ENCODE measurements at places on chromosomes 16 and 17.

GRCh38 chr17:72353502-72353901, 232.7 kb downstream of the SOX9 start:
- no peak for DNase-seq

DNA sequence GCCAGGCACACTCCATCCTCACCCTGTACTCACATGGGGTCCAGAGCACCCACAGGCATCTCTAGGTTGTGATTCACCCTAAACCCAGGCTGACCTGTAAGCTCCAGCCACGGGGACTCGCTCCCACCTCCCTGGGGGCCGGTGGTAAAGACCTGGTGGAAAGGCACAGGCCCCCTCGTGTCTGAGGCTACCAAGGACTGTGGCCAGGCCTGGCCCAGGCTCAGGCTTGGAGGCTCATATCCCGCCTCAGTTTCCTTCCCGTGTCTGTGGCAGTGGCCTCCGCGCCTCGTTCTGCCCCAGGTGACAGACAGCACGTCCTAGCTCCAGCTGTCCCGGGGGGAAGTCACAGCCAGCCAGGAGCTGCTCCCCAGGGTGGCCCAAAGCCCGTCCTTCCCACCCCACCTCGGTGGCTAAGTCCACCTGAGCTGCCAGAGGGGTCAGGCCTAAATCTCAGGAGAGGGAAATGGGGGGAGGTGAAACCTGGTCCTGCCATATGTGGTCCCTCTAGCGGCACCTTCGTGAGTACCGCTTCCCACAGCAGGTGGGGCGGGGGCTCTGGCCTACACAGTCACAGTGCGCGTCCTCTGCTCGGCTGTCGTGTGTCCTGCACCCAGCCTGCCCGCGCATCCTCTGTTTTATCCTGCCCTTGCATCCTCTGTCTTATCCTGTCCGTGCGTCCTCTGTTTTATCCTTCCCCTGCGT, 12.6 kb downstream of the CDH15 start:
- no peak for DNase-seq

DNA sequence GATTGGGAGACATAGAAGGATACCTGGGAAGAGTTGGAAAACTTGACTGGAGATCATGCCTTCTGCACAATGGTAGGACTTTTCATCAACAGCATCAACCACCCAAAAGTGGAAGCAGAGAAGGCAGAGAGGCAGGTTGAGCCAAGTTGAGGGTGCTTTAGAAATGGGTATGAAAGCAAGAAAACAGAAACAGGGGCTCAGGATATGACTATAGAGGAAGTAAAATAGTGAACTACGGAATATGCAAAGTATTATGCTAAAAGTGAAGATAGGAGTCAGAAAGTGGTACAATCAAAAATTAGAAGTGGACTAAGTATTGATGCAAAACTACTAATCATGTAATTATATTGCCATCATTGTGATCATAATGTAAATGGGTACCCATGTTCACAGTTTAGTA, 16.1 kb upstream of the ARHGAP44 start:
- no peak for DNase-seq

- no peak for DNase-seq
Observed at GRCh38 chr16:424623-425081, 797 bp upstream of the RAB11FIP3 start.

- DNase-seq, result no peak
Observed at GRCh38 chr16:66409156-66409555, 17.9 kb upstream of the BEAN1 start.

GRCh38 chr16:26031286-26031685, 339.5 kb downstream of the HS3ST4 start:
- DNase-seq, result no peak

GRCh38 chr17:10268005-10268404, 69.6 kb upstream of the GAS7 start:
- no peak for DNase-seq

GRCh38 chr16:19689342-19689741, 28.7 kb downstream of the KNOP1 start:
- DNase-seq, result no peak

- DNase-seq, result no peak
Observed at GRCh38 chr16:75304521-75305363, 53.3 kb upstream of the BCAR1 start.

GRCh38 chr16:19857593-19858339, 26.9 kb downstream of the GPRC5B start:
- DNase-seq, result peak; percentile 15

- DNase-seq, result no peak
Observed at GRCh38 chr16:66446737-66447136, 19.6 kb downstream of the BEAN1 start.

GRCh38 chr16:68279726-68280558, 15.6 kb downstream of the SLC7A6 start:
- DNase-seq, result no peak

GRCh38 chr17:50630524-50631194, 4.0 kb upstream of the ABCC3 start:
- DNase-seq, result no peak

- no peak for DNase-seq
Observed at GRCh38 chr16:82917886-82918595, 291.3 kb downstream of the CDH13 start.

DNA sequence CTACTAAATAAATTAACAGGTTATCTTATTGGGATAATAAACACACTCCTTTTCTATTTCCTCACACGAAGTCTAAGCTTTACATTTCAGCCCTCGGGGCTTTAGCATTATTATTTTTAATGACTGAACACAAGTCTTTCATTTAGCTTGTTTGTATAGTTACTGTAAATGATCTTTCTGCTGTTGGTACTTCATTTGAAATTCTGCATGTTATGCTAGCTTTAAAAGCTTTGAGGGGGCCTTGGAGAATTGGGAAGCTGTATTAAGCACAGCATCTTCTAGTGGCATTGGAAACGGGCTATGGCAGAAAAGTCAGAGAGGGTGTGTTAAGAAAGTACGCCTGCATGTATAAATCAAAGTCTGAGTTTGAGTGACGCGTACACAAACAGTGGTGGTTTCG, 243.7 kb downstream of the FTO start:
- no peak for DNase-seq

- DNase-seq, result no peak
Observed at GRCh38 chr16:56764835-56765234, 34.9 kb downstream of the NUP93 start.

GRCh38 chr17:82647593-82648164, 565 bp downstream of the WDR45B start:
- DNase-seq, result peak; percentile 79

DNA sequence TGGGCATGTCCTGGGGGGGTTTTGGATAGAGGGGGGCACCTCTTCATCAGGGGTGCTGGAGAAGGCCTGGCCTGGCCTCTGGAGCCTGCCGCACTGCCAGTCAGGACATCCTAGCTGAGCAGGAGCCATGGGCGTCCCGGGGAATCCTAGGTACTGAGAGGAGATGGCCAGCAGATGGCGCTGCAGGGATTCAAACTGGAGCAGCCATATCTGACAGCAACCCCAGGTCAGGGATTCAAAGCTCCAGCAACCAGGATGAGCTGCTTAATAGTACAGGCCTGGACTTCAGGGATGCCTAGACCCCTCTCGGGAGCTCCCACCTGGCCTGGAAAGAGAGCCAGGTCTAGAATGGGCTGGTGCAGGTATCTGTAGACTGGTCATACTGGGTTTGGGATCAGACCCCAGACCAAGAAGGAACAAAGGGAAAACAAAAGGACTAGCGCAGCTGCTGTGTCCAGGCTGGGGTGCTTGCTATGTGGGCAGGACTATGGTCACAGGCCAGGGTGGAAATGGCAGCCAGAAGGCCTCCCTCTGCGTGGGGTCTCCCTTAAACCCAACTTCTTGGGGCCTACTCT, 306.9 kb upstream of the RBFOX1 start:
- DNase-seq, result peak; percentile 76

DNA sequence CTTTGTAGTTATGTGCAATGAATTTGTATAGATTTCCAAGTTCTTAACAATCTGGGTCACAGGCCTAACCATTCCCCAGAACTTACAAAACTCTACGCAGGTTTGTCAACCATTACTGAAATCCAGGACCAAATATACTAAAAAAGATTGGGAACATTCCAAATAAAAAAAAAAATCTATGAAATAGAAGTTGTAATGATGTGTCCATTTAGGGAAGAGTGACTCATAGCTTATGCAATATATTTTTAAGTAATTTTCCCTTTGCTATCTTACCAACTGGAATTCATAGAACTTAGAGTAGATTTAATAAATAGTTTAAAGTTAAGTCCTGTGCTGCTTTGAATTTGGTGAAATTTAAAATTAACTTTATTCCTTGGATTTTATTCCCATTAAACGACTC, 393.2 kb downstream of the PMP22 start:
- DNase-seq, result no peak

DNA sequence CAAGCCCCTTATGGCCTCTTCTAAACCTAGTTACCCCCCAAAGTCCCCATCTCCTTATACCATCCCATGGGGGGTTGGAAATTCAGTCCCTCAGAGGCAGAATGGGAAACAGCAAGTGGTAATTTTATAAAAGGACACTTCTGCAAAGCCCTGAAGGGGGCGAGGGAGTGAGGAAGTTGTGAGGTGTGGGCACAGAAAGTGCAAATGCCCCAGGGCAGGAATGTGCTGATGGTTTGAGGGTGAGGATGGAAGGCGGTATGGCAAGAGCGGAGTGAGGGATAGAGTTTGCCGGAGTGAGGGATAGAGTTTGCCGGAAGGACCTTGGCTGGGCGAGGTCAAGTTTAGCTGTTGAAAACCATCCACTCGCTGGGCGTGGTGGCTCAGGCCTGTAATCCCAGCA, 52.7 kb downstream of the HAPSTR1 start:
- no peak for DNase-seq

- no peak for DNase-seq
Observed at GRCh38 chr17:7475764-7476422, 3.5 kb downstream of the ZBTB4 start.

- peak; percentile 47 for DNase-seq
Observed at GRCh38 chr16:85387171-85387507, 226.0 kb upstream of the GSE1 start.

- peak; percentile 14 for DNase-seq
Observed at GRCh38 chr16:57306676-57307341, 22.3 kb upstream of the PLLP start.

- DNase-seq, result no peak
Observed at GRCh38 chr16:48432136-48432535, 46.9 kb upstream of the SIAH1 start.

DNA sequence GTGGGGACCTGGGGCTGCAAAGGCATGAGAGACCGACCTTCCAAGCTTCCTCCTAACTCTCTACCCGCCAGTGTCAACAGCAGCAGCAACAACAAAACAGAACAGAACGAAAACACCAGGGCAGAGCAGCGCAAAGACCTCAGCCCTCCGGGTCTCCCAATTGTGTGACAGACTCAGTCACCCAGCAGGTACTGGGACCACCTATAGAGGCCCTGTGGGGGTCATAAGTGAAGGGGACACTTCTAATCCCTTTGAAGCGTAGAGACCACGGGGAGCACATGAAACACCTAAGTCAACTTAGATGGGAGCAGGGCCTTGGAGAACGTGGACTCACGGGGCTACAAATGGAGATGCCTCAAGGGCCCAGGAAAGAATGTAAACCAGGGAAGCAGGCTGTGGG, 12.6 kb upstream of the CCDC182 start:
- DNase-seq, result no peak

- DNase-seq, result no peak
Observed at GRCh38 chr16:28543072-28543471, 4.3 kb upstream of the NUPR1 start.

DNA sequence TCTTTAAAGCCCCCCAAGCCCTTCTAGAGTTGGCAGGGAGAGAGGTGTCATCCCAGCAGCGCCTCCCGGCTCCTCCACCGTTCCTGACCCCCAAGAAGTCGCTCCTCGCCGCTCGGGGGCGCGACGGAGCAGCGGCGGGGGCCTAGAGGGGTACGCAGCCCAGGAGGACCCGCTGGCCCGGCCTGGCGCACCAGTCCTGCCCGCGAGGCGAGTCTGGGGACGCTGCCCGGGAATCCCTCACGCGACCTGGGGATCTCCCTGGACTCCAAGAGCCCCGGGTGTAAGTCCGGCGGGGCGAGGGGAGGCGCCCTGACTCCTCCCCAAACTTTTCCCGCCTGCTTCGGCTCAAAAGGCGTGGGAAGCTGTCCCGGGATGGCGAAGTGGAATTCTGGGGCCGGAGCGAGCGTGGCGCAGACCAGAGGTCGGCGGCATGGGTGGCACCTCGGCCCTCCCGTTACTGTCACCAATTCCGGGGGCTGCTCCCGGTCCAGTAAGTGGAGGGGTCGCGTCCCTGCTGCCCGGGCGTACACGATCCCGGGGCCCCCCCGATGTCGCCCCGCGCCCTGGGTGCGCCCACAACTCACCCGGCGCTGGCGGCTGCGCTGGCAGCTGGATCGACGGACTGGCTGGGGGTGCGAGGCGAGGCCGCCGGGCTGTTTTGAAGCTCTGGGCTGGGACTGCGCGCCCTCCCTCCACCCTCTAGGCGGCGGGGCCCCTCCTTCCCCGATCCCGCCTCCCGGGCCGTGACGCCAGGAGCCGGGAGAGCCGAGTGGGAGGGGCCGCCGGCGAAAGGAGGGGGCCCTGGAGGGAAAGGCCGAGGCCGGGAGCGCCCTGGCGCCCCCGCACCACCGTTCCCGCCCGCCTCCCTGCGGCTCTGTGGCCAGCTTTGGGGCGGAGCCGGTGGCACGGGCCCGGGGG, at the start of gene EMP2:
TSS of gene EMP2 (minus strand) at position 634 of the 918 bp plus-strand sequence. CDS start 32,981 bp downstream, outside the sequence.
- peak; percentile 90 for DNase-seq

- DNase-seq, result no peak
Observed at GRCh38 chr17:1324201-1324771, 44.8 kb downstream of the TRARG1 start.

DNA sequence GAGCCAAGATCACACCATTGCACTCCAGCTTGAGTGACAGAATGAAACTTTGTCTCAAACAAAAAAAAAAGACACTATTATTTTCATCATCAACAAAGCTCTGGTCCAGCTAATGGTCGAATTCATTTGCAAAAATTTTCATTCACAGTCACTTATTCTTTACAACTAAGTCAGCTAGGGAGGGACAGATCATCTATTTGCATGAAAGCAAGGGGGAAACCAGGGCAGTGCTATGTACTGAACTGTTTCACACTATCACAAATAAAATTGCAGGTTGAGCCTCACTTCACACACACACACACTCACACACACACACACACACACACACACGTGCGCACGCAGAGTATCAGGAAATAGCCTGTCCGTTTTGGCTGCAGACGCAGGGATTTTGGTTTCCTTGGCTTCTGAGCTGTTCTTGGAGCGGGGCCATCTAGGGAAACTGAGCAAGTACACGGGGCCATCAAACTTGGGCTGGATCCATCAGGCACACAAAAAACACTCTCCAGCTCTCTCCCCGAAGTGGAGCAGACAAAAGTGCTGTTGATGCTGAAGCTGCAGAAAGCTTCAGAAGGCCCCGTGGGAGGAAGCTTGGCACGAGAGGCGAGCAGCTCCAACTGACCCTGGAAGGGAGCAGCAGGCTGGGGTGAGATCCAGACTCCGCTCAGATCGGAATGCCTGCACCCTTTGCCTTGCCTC, 44.3 kb upstream of the HELZ start:
- DNase-seq, result peak; percentile 92

- peak; percentile 18 for DNase-seq
Observed at GRCh38 chr17:6100891-6101500, 30.8 kb downstream of the WSCD1 start.

GRCh38 chr16:76910931-76911330, 280.1 kb upstream of the MON1B start:
- DNase-seq, result no peak

Measured in sciatic nerve (tissue), 2 donors.